ENCODE measurements at places on chromosomes 5 and 9.

DNA sequence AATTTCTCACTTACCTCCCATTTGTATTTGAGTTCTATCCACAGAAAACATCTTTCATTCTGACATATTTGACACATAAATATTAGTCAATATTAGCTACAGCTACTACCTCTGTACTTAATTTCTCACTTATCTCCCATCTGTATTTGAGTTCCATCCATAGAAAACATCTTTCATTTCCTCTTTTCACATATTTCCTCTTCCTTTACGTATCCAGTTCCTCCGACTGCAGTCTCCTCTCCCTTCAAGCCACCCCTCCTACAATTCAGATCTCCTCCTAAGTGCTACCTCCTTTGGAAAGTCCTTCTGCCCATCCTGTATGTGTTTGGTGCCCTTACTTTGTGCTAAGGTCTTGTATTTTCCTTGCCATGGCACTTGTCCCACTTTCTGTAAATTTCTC lies 1.6 kb downstream of the SREK1IP1 start:
- no peak for DNase-seq

DNA sequence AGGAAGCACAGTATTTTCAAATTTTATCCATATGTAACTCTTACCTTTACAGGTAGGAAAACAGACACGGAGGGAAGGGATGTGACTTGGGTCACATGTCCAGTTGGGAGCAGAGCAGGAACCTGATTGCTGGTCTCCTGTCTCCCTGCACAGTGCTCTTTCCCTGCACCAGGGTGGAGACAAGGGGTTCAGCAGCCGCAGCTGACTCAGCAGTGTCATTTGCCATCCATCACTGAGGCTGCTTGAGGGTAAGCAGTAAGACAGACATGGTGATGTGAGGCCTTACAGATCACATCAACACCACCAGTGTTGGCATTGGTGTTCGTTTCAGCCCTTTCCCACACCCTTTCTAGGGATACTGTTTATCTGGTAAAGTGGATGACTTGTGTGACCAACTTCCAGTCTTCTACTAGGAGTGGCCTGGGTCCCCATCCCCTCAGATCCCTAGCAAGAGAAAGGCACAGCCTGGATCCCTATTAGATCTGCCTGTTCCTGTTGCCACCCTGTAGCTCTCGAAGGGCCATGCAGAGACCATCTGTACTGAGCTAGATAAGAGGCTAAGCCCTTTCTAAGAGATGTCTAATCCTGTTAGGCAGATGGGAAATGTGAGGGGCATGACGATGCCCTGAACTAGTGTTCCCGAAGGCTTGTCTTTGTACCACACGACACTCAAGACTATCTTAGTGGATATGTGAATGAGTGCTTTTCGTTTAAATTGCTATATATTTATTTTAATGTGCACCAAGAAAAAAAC lies 29.1 kb downstream of the FRMPD1 start:
- DNase-seq, result peak; percentile 5

- no peak for DNase-seq
These were observed 4.8 kb downstream of the LHX2 start for GRCh38 chr9:124016175-124017050.

GRCh38 chr9:83070261-83070660 lies 7.3 kb upstream of the RASEF start:
- no peak for DNase-seq

DNA sequence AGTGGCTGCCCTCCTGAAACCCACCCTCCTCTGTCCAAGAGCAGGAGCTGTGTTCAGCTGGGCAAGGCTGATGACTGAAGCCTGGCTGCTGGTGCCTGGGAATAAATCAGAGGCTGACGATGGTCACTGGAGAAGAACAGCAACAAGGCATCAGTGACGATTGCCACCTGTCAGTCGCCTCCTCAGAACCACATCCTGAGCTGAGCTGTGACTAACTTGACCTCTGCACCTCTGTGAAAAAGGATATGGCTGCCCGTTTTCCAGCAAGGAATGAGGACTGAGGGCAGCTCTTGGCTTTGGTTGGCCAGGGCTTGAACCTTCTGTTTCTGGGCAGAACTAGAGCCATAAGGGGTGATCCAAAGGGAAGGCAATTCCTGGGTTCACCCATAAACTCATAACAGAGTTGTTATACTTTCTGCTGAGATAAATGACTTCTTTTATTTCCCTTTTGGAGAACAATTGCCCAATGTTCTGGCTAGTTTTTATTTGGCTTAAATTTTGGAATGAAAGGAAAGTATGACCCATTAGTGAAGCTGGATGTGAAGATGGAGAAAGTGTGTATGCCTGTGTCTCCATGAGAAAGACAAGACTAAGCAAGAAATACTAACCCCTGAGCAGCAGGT lies 40.1 kb downstream of the TRIP13 start:
- no peak for DNase-seq

DNA sequence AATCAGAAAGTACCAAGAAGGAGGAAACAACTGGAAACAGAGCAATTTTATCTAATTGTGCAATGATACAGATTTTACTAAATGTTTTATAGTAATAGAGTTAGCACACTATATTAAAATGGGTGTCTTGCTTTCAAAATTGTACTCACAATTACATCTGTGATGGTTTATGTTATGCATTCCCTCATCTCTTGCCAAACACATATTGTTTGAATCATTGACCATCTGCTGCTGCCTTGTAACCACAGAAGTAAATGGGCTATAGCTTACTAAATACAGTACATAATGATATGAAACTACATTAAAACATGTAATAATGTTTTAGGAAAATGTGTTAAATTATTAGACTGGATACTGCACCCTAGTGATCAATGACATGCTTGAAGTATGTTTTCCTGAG lies 158.1 kb downstream of the SLC25A46 start:
- no peak for DNase-seq

DNA sequence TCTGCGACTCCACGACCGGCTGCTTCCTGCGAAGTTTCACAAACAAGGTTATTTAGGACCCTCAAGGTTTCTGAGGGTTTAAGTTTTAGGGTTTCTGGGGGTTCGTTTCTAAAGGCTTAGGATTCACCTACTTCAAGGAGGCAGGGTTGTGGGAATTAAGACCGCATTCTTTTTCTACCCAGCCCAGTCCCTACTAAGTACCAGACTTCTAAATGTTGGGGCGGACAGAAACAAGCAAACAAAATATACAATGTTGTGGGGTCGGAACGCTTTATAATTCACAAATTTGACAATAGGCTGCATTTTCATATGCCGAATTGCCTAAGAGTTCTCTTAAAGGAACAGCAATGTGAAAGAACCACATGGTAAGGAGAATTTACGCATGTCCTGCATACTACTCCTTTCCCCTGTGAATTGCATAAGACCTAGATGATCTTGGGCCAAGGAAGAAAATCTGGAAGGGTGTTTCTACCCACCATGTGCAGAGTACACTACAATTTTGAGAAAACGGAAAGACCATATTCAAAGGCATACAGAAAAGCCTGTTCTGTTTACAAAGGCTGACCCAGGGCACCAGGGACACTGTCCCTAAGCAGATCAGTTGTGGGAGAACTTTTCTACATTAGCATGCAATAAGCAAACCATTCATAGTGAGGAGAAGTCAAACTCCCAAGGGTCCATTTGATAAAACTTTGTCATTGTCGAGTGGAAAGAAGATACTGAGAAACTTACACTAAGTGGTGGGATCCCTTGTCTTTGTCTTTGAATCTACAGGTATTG lies 457.3 kb downstream of the RAB3C start:
- peak; percentile 10 for DNase-seq

- no peak for DNase-seq
These were observed 9.1 kb downstream of the IL31RA start for GRCh38 chr5:55860288-55860687.

DNA sequence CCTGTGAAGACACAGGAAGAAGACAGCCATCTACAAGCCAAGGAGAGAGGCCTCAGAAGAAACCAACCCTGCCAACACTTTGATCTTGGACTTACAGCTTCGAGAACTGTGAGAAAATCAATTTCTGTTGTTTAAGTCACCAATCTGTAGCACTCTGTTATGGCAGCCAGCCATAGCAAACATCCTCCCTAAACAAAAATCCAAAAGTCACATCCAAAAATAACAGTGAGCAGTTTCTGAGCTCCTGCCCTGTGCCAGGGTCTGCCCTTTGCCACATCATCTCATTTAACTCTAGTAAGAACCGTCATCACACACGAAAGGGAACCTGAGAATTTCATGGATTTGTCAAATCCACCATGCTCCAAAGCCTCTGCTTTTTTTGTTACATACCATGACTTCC lies 118.8 kb downstream of the TRIM36 start:
- DNase-seq, result no peak

DNA sequence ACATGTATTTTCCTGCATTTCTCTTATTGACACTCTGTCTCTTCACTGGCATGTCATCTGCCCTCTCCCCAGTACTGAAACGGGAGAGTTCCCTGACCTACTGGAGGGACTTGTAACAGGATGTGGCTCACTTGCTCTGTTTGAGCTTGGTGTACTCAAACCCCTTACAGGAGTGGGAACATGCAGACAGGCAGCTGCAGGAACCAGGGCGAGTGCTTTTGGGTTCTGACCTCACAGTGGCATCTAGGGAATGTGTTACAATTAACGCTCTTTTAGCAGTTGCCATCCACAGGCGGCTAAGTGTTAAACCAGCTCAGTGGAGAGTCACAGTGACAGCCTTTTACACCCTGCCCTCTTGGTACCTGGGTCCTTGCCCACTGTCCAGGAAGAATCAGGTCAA lies 300.3 kb upstream of the GRAMD2B start:
- peak; percentile 94 for DNase-seq

GRCh38 chr9:27664121-27664779 lies 91.0 kb upstream of the C9orf72 start:
- DNase-seq, result no peak

- DNase-seq, result no peak
These were observed 284.0 kb downstream of the TMEM38B start for GRCh38 chr9:105978336-105978735.

- DNase-seq, result no peak
These were observed 522.9 kb downstream of the RASEF start for GRCh38 chr9:82539856-82540579.

DNA sequence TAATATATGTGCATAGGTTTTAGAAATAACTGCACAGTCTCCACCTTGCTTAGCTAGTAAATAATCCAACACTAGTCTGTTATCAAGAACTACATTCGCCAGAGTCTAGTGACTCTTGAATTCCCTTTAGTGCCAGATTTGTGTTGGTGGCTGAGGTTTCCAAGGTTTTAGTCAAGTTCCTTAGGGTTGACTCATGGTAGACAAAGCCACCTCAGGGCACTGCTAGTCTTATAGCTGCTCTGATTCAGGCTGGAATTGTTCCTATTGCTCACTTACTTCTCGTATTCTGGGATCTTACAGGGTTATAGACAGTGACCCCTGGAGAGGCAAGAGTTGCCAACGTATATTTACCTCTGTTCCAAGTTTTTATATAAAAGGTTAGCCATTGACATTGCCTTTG lies 1369.8 kb upstream of the CDH9 start:
- peak; percentile 10 for DNase-seq

DNA sequence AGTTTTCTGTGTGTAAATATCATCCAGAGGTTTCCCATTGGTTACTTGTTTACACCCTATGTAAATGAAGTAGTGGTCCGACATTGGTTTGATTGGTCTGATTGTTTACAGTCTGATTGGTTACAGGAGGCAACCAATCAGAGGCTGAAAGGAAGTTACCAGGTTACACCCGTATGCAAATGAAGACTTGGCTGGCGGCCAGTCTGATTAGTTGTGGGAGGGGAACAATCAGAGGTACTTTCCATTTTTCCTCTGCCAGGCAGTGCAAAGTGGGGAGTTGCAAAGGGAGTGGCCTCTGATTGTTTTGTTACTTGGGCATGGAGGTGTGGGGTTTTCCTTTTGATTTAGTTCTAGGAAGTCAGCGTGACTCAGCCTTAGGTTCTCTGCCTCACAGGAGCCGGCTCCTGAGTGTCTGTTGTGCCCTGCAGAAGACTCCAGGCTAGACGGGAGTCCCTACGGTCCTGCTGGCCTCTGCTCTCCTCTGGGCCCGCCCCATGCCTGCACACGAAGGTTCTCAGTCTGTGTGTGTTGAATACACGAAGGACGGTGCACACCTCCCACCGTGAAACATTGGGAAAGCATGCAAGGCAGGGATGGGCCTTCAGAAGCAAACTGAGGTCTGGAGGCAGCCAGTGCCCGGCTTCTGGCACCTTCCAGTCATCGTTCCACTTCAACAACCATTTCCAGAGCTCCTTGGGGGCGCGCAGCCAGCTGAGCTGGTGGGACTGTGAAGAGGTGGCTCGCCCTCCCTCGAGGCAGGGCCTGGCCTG lies 42.9 kb downstream of the OLFM1 start:
- DNase-seq, result peak; percentile 54

GRCh38 chr9:83596899-83597504 lies 25.9 kb upstream of the IDNK start:
- peak; percentile 70 for DNase-seq

Data from mesendoderm (in vitro differentiated cells).